ENCODE measurements at places on chromosomes 2 and 18.

DNA sequence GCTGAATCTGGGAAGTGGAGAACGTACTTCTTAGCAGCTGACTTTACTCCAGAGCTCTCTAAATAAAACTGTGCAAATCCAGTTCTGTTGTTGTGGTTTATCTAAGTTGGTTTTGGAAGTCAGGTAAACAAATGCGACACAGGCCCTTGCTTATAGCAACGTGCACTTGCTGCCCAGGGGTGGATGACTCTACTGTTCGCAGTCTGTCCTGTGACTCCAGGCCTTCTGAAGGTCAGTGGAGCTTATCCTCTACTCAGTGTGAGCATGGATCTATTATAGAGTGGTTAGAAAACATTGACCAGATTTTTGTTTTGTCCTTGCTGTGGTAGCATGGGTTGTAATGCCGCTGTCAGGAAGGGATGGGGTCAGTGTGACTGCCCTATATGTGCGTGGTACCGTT lies 89.1 kb downstream of the ZNF236 start:
- DNase-seq, result no peak

DNA sequence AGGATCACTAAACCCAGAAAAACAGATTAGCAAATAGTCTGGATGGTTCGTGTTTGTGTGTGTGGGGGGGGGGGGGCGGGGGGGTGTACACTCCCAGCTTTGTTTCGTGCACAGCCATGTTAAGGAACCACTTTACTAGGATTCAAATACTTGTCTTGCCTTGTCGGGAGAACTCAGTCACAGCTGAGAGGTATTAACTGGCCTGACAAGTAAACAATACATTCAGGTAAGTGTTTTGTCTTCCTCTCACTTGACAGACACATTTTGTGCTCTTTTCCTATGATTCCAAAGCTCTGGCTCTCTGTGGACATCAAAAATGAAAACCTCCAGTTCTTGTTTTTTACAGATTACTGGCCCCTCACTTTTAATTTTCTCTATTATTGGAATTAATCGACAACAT lies 173.5 kb downstream of the LRP1B start:
- DNase-seq, result no peak

DNA sequence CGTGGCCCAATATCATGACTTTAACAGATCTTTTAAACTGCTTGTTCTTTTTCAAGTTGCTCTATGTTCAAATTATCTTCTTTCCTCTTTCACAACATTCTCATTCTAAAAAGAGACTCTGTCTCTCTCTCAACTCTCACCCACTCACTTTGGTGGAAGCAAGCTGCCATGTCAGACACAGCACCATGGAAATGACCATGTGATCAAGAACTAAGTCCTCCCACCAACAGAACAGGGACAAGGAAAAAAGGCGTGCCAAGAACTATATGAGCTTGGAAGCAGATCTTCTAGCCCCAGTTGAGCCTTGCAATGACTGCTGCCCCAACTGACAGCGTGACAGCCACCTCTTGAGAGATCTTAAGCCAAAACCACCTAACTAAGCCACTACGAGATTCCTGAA lies 23.9 kb downstream of the BAZ2B start:
- no peak for DNase-seq

GRCh38 chr2:152627351-152627957 lies 89.8 kb downstream of the PRPF40A start:
- no peak for DNase-seq

- no peak for DNase-seq
Observed at GRCh38 chr2:115771516-115771915, 1329.1 kb downstream of the DPP10 start.

- DNase-seq, result no peak
Observed at GRCh38 chr2:80300346-80300745, 4.2 kb downstream of the LRRTM1 start.

GRCh38 chr2:72747344-72747743 lies 78.5 kb downstream of the EXOC6B start:
- no peak for DNase-seq

- no peak for DNase-seq
Observed at GRCh38 chr2:66813525-66813924, 378.6 kb downstream of the MEIS1 start.

GRCh38 chr2:109164739-109165221 lies 35.8 kb downstream of the SH3RF3 start:
- DNase-seq, result peak; percentile 62

DNA sequence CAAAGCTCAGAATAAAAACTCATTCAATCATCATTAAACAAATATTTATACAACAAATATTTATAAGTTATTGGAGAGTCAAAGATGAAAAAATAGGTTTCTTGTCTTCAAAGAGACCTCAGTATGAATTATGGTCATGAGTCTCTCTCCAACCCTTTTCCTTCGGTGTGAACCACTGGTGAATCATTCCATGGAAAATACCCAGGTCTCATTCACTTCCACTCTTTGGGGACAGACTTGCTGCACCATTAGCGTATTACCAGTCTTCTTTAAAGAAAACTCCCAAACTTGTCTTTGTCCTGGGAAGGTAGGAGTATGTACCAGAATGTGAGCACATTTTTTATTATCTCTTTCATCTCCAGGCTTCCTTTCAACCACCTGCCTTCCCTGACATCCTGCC lies 257.4 kb upstream of the RBMS1 start:
- DNase-seq, result no peak

- no peak for DNase-seq
Observed at GRCh38 chr2:142175813-142176338, 45.1 kb upstream of the LRP1B start.

GRCh38 chr2:235492850-235493344 lies 946 bp upstream of the AGAP1 start:
- DNase-seq, result peak; percentile 58

DNA sequence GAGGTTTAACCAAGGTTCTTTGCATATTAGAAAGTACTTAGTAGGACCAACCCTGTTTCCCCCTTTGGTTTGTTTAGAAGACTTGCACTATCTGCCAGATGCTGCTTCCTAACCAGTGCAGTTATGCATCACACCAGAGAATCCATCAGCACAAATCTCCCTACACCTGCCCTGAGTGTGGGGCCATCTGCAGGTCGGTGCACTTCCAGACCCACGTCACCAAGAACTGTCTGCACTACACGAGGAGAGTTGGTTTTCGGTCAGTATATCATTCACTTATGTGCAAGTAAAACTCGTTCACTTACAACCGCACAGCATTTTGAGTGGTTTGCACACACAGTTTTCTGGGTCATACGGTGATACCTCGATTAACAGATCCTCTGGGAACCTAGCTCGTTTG lies 69.7 kb downstream of the ZNF532 start:
- DNase-seq, result no peak

DNA sequence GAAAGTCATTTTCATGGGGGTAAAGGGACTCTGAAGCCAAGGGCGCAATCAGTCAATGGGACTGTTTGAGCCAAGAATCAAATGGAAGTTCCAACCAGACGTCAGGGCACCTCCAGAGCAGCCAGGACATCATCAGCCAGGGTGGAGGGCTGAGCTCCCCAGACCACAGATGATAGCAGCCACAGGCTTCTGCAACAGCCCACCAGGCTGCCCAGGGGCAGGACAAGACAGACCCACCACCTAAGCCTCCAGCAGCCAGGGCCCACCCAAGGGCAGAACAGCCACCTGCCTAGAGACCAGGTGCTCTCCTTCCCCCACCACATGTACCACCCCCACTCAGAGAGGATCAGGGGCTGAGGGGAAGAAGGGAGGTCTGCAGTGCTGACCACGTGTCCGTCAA lies 53.8 kb upstream of the SLC66A3 start:
- no peak for DNase-seq

DNA sequence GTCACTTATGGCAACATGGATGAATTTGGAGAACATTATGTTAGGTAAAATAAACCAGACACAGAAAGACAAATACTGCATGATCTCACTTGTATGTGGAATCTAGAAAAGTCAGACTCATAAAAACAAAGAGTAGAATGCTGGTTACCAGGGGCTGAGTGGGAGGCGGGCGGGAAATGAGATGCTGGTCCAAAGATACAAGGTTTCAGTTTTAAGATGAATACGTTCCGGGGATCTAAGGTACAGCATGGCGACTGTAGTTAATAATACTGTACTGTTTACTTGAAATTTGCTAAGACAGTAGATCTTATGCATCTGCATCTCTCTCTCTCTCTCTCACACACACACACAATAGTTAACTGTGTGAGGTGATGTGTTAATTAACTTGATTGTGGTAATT lies 14.2 kb downstream of the FAM110C start:
- DNase-seq, result no peak

DNA sequence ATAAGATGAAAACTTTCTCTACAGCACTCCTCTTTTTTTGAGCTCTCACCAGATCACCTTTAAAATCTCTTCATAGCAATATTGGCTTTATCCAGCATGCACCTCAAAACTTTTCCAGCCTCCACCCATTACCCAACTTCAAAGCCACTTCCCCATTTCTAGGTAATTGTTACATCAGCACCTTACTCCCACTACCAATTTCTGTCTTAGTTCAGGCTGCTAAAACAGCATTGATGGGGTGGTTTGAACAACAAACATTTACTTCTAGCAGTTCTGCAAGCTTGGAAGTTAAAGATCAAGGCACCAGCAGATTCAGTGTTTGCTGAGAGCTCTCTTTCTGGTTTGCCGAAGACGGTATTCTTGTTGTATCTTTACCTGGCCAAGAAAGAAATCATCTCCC lies 114.0 kb upstream of the SLC39A10 start:
- no peak for DNase-seq

DNA sequence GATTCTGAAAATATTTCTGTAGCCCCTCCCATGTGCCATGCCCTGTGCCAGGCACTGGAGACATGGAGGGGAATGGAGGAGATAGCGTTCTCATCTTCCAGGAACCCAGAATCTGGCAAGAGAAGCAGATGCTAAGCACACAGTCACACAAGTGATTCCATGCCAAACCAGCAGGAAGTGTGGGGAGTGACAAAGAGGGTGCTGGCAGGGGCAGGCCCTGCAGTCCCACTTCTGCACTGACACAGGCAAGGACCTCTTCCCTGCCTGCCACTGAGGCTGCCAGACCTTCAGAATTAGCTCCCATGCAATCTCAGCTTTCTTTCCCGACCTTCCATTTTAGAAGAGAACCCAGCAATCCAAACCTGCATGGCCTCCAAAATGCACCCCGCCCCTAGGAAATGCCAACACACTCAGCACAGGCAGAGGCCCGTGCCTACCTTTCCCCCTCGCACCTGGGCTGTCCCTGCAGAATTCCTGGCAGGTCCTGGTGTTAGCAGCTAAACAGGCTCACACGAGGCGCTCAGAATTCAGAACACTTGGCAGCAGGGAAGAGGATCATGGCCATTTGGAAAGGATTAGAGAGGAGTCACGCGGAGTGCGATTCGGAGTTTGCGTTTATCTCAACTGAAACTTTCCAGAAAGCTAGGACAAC lies 155.3 kb downstream of the MSH2 start:
- no peak for DNase-seq

DNA sequence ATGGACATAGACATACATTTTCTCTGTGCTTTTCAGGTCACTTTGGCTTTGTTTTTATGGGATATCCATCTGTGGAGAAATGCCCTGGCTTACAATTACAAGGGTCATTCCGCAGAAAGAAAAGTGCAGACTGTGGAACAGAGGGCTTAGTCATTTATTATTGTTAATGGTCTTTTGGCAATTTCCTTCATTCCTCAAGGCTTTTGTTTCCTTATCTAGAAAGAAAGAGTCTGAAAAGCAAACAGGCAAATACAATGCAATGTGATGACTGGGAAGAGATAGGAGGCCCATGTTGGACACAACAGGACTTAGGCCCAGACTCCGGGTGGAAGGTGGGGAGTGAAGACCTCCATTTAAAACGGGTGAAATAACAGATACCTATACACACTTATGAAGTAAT lies 129.5 kb upstream of the CAVIN2 start:
- no peak for DNase-seq

GRCh38 chr2:219090436-219091299 lies 29.9 kb upstream of the IHH start:
- no peak for DNase-seq

- no peak for DNase-seq
Observed at GRCh38 chr18:78192054-78192453, 787.6 kb upstream of the SALL3 start.

DNA sequence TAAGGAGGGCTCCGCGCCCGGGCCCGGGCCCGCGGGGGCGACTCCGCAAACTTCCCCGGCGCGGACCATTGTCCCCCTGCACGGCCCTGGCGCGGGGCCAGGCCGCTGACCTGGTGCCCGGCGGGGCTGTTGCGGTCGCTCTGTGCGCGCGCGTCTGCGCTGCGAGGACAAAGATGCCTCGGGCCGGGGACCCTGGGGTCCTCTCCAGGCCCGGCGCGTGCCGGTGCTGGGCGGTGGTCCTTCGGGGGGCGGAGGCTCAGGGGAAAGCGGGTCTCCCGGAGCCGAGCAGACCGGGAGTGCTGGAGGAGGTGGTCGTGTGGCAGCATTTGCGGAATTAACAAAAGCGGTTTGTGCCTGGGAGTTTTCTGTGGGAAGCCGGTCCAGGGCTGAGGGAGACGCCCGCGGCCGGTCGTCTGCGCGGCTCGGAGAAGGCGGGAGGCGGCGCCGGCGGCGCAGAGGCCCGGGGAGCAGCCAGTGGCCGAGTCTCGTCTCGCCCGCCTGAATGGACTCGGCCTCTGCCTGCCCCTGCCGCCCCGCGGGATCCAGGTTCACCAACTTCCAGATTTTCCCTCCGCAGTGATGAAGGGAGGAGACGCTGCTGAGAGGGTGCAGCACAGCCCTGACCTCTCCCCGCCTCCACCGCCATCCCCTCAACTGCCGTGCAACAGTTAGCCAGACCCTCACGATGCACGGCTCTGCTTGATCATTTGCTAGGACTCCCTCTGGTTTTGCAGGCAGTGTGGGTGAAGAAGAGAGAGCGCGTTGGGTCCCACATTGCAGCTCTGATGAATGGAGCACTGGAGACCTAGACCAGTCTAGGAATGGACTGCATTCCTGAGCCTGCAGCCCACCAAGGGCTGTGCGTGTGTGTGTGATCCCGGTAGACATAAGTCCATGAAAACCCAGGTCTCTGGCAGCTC lies 705 bp downstream of the EFR3B start:
- peak; percentile 72 for DNase-seq

DNA sequence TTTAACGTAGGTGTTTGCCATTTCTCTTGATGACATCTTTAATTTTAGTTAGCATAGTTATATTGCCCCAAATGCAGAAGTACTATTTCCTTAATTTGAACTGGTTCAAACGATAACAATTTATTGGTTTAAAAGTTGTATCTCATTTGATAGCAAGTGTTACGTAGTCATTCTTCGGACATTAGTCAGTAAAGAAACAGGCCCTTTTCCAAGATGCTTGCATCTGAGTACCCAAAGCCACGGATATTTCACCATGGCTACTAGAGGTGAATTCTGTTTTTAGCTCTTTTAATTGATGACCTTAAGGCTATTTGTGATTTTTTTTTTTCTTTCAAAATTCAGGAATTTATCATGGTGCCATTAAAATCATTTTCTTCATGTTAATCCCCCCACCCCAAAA lies 32.1 kb downstream of the GLS start:
- no peak for DNase-seq

Measured in right forelimb (tissue), 1 donor.